ENCODE measurements at places on chromosomes 4 and X.

- no peak for DNase-seq
Measured at GRCh38 chrX:46754036-46754435, 4.9 kb downstream of the SLC9A7 start.

GRCh38 chr4:108881190-108881589 lies 118.3 kb upstream of the ETNPPL start:
- no peak for DNase-seq

GRCh38 chr4:3851211-3851610 lies 85.0 kb downstream of the ADRA2C start:
- no peak for DNase-seq

- no peak for DNase-seq
Measured at GRCh38 chrX:150255441-150256296, 107.4 kb upstream of the MAMLD1 start.

GRCh38 chr4:14863418-14864364 lies 138.6 kb upstream of the CPEB2 start:
- DNase-seq = no peak

DNA sequence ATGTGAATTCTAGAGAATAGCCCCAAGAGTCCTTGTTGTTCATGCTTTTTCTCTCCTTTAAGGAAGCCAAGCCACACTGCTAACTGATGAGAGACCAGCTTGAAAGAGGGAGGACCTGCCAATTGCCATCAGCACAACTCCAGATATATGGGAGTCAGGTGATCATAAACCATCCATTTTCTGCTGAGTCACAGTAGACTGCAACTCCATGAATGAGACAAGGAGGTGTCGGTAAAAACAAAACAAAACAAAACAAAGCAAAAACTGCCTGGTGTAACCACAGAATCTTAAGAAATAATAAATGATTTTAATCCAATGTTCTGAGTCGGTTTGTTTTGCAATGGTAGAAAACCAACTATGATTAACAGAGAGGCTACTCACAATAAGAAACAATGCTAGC lies 837.3 kb downstream of the PCDH7 start:
- DNase-seq = no peak

- DNase-seq = no peak
Measured at GRCh38 chrX:152588206-152588605, 49.5 kb upstream of the GABRQ start.

DNA sequence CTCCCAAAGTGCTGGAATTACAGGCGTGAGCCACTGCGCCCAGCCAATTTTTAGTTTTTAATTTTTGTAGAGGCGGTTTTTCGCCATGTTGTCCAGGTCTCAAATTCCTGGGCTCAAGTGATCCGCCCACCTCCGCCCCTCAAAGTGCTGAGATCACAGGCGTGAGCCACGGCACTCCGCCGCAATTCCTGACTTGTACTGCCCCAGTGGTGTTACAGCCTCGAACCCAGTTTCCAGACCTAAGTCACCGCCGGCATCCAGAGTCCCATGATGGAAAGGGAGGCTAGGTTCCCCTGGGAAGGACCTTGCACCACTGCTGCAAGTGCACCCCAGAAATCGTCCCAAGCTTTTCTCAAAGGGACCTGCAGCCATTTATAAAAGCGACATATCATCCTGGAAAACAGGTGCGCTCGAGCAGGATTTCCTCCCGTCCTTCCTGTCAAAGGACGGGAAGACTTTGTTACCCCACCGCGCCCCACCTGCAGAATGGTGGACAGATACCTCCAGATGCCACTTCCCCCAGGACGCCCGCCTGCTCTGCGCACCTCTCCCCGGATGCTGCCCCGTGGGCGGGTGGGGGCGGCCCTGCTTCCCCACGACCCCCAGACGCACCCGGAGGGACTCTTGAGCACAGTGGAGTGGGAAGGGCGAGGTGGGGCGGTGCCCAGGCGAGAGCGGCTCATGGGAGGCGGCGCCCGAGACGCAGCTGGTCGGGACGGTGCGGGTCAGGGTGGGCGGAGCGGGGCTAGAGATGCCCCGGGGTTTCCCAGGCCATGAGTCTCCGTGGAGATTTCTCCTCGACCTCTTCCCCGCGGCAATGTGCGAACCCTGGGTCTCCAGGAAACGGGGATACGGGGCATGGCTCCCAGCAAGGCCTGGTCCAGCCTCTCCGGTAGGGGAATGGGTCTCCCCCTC lies 947 bp upstream of the RPL10 start:
- no peak for DNase-seq

- DNase-seq = no peak
Measured at GRCh38 chr4:6375620-6376295, 96.7 kb downstream of the PPP2R2C start.

DNA sequence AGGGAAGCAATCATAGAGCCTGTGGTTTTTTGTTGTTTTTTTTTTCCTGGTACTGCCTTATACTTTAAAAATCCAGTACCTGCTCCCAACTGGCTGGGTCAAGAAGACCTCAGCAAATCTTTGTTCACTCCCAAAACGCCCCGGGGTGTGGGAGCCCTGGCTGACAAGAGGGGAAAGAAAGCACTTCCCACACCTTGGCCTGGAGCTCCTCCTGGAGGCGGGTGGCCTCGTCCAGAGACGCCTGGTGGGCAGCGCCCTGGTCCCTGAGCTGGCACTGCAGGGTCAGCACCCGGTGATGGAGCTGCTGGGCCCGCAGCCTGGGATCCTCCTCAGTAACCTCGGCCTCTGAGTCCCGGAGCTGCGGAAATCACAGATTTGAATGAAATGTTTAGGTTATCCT lies 38.2 kb downstream of the C4orf50 start:
- DNase-seq = no peak

GRCh38 chr4:42428036-42428435 lies 30.7 kb downstream of the SHISA3 start:
- DNase-seq = no peak

DNA sequence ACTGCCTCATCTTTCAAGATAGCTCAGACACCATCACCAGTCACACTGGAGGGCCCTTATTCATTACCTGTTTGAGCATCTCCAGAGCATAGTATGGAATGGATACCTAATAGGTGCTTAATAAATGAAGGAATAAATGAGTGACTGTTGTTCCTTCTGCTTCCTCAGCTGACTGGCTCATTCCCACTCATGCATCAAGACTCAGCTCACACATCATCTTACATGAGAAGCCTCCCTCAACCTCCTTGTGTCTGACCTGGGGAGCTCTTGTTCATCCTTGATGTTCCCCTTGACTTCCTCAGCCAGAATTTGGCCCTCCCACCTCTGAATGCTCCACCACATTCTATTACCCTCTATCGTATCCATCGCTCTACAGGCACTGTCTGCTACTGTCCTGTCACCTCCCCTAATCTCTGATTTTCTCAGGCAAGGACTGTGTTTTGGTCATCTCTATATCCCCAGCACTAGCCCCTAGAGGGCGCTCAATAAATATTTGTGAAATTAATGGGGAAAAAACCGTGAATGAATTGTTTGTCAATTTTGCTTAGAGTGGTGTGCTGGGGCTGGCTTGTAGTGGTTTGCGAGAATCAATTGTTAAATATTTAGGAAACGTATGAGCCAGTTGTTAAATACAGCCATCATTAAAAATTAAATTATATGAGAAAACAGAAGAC lies 88.3 kb downstream of the NHSL2 start:
- no peak for DNase-seq

- DNase-seq = no peak
Measured at GRCh38 chr4:2252530-2253091, 9.3 kb downstream of the MXD4 start.

DNA sequence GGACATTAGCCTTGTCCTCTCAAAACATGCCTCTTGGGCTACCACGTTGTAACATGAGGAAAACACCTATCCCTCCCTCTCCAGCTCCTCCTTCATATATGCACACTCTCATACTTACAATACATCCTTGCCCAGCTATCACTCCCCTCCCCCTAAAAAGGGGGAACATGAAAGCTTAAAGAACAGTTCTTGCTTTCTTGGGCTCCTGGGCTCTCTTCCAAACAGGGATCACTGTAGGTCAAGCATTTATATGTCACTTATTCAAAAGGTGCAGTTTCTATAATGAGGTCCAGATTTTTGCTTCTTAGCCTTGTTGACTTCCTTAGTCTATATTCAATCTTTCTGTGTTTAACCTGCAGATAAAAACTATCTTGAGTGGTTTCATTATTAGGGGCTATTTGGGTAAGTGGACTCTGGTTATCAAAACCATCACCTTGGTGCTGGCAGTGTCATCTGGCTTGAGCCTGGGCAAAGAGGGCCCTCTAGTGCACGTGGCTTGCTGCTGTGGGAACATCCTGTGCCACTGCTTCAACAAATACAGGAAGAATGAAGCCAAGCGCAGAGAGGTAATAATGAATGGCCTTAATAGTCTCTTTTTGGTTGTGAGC lies 119.4 kb downstream of the AKAP4 start:
- no peak for DNase-seq

- no peak for DNase-seq
Measured at GRCh38 chrX:153509592-153509991, 7.8 kb upstream of the ATP2B3 start.

- DNase-seq = no peak
Measured at GRCh38 chr4:41857226-41857641, 78.0 kb upstream of the TMEM33 start.

DNA sequence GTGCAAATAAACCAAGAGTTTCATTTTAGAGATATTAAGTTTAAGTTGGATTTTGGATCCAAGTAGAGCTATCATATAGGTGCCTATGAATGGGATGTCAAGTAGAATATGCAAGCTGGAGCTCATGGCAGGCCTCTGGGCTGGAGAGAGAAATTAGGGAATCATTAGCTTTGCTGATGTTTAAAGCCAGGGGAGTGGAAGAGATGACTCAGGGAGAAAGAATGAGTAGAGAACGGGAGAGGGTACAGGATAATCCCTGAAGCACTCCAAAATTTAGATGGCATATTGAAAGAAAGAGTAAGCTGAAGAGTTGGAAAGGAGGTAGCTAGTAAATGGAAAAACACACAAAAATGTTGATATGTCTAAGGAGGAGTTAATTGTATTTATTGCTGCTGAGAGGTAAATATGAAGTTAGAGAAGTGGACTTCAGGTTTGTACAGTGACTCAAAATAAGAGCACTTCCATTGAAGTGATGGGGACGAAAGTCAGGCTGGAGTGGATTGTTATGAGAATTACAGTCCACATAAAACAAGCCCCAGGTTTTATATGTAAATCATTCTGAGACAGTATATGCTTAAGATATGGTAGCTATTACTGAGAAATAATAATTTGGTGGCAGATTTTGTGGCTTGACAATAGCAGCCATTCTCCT lies 72.5 kb upstream of the GRXCR1 start:
- no peak for DNase-seq

DNA sequence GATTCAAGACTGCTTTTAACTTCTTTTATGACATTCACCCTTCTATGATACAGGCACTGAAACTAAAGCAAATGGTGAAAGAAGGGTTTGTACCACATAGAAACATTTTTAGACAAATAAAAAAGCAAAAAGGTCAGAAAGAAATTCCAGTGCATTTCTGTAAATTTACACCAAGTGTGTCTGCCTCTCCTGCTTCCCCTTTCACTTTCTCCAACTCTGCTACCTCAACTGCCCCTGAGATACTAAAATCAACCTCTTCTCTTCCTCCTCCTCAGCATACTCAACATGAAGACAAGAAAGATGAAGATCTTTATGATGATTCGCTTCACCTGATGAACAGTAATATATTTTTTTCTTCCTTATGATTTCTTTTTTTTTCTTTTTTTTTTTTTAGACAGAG lies 187.9 kb downstream of the LRBA start:
- DNase-seq = no peak

DNA sequence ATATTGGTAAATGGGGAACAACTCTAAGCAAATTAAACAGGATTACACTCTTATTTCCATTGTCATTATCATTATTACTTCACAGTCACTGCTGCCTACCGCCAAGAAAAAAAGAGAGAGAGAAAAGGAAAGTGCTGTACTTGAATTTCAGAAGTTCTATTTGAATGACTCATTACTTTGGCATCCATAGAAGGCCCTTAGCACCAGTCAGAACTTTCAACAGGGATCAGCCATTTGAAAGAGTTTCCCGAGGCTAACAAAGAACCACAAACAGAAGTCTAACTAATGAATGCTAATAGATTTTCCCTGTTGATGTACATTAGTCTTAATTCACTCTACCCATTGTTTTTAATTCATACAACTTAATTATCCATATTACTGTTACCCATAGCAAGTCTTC lies 116.3 kb downstream of the SHROOM4 start:
- no peak for DNase-seq

DNA sequence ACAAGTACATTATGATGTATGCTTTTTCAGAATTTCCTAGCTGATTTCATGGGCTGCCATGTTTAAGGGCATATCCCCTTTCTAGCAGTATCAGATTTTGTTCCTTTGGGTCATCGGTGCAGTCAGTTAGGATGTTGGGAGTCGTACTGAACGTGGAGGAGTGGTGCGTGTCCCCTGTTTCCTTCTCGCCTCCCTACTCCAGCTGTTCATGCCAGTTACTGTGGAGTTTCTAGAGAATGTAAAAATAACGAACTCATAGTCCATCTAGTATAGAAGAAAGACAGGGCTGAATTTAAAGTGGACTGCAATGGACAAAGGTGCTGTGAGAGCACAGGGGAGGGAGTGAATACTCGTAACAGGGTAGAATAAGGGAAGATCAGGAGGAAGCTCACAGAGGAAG lies 111.3 kb downstream of the CEP135 start:
- DNase-seq = no peak

DNA sequence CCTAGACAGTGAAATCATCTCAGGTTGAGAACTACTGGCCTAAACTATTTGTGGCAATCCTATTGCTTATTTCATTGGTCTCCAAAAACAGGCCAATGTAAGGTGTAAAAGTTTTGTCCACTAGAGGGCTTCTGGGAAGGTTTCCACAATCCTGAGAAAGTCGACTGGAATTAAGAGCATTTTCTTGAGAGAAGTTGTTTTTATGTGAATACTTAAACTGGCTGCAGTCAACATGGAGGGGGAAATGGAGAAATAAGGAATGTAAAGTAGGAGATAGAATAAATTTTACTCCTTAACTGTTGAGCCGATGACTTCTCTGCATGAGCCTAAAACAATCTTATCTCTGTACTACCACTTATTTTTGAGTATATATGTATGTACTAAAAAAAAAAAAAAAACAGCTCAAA lies 11.0 kb upstream of the EIF4E start:
- DNase-seq = no peak

GRCh38 chr4:119977076-119977940 lies 89.3 kb downstream of the MAD2L1 start:
- DNase-seq = no peak

DNA sequence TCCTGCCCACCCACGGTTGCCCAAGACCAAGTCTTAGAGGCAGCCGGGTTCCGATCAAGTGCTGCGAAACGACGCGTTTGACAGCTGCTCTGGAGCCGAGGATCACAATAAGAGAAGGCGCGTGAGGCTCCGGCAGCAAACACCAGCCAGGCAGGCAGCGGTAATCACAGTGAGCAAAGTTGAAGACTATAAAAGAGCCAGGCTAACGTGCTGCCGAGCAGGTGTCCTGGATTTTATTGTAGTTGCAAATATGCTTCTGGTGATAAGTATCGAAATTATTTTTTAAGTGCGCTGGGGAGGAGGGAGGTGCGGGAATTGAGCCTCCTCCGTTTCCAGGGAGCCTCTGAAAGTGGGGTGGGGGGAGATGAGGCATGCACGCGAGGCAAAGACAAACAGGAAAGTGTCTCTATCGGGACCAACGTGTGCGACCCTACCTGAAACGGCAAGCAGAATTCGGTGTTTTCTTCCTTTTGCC lies 590 bp downstream of the GABRA2 start:
- DNase-seq = no peak

- no peak for DNase-seq
Measured at GRCh38 chr4:147139455-147140198, 194.0 kb upstream of the TTC29 start.

GRCh38 chr4:19684084-19684483 lies 567.6 kb upstream of the SLIT2 start:
- DNase-seq = no peak

- peak; percentile 51 for DNase-seq
Measured at GRCh38 chr4:182806259-182807252, 110.6 kb downstream of the DCTD start.

All from T-cell (primary cell).